ENCODE measurements at places on chromosomes 12 and 14. TPM values are rescaled to one million over a fixed set of nuclear protein-coding genes. Genes with fewer than 3 reads are reported as not detected.

Gene GLT1D1
- polyA plus RNA-seq: not detected

- H3K36me3 ChIP-seq: peaks cover 32% of the 10 kb centered on the region
- DNase-seq: no peak
- no peaks in the 10 kb centered on the region for H3K27me3 ChIP-seq
- H3K27ac ChIP-seq: peak overlapping the region; percentile 2
- no peak overlapping the region for H3K4me3 ChIP-seq
These were observed 36.3 kb downstream of the MARK3 start for GRCh38 chr14:103421556-103421955.

Gene TOMM20L
- polyA plus RNA-seq: not detected

Gene PRB2
- not detected for polyA plus RNA-seq

GRCh38 chr14:68785534-68786490, 7.1 kb downstream of the ZFP36L1 start:
- peaks cover 46% of the 10 kb centered on the region for H3K4me1 ChIP-seq
- no peak overlapping the region for H3K4me3 ChIP-seq
- peak overlapping the region; percentile 28 for H3K27ac ChIP-seq
- peaks cover 33% of the 10 kb centered on the region for H3K36me3 ChIP-seq

Gene CLEC4C
- not detected for polyA plus RNA-seq

GRCh38 chr14:95885278-95885677, 8.6 kb downstream of the TUNAR start:
- no peak overlapping the region for H3K27ac ChIP-seq
- H3K27me3 ChIP-seq: no peaks in the 10 kb centered on the region
- no peaks in the 10 kb centered on the region for H3K36me3 ChIP-seq
- DNase-seq: no peak

Gene ARHGAP9
- polyA plus RNA-seq: 10.2 TPM
